NCI-H526 (cell line): ENCODE measurements at places on chromosomes 5 and 9.

DNA sequence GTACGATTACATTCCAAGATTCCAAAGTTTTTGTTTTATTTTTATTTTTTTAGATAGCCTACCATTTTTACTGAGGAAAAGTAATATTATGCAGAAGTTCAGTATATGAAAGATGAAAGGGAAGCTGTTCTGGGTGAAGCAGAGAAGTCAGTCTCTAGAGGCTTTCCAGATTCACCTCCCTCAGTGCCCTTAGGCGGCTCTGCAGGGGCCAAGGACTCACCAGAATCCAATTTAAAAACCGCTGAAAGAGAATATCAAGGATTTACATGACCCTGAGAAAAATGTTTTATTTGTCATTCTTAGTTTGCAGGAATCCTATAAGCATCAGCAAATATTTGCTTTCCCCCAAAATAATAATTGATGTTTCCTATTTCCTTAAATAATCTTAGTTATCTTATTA, 1084.6 kb upstream of the ARRDC3 start:
- DNase-seq = no peak

DNA sequence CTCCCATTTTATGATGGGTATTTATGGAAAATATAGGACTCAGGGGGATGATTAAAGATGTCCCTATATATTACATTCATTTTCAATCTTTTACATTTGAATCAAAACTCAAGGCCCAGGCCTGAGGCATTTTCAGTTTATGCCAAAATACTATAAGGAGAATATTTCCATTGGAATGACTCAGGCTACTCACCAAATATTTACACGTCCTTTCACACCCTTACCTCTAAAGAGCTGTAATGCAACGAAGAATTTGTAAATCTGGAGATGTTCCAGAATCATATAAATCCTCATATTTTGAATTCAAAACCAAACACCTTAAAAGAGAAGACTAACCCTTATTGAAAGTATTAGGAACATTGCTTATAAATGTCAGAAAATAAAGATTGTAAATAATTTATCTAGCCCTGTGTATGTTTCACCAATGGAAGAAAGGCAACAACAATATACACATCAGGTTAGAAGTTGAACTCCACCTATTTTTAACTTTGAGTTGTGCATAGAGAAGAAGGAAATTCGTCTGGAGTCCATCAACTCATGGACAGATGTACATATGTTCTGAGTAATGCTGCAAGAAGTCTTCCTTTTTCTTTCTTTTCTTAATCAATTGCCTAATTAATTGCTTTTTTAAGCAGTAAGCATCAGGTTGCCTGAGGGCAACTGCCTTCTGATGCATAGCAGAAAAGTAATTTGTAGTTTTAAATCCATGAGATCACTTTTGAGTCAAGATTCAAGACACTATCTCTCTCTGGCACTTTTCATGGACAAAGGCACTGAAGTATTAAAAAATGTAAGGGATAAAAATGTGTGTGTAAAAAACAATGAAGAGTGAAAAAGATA, 579.3 kb upstream of the RGMB start:
- no peak for DNase-seq

DNA sequence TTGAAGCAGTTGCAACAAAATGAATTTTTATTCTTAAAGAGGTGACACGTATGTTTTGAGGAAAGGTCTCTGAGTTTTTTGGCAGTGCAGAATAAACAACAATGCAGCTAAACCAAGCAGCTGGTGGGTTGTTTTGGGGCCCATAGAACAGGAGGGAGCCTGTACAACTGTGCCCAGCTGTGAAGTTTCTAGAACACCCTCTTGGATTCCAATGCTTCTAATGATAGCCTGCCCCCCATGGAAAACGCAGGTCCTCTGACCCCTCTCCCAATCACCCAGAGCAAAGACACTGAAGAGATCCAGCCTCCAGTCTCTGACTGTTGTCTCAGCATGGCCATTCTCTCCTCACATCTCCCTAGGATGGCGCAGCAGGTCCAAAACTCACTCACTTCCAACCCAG, 150.9 kb downstream of the MARCHF11 start:
- no peak for DNase-seq

GRCh38 chr5:164597293-164597900, 1092.0 kb downstream of the MAT2B start:
- DNase-seq = peak; percentile 43

DNA sequence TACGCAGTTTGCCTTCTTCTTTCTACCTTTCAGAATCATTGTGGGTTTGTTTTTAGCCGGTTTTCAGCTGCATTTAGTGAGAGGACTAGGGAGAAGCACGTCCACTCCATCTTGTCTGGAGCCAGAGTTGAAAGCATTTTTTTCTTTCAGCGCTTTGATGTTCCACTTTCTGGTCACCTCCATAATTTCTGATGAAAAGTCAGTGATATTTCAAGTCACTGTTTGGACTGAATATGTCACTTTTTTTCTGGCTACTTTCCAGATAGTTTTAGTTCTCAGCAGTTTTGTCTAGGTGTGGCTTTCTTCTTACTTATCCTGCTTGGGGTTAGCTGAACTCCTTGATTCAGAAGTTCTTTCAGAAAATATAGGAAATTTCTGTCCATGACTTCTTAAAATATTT, 123.9 kb upstream of the IER5L start:
- no peak for DNase-seq

DNA sequence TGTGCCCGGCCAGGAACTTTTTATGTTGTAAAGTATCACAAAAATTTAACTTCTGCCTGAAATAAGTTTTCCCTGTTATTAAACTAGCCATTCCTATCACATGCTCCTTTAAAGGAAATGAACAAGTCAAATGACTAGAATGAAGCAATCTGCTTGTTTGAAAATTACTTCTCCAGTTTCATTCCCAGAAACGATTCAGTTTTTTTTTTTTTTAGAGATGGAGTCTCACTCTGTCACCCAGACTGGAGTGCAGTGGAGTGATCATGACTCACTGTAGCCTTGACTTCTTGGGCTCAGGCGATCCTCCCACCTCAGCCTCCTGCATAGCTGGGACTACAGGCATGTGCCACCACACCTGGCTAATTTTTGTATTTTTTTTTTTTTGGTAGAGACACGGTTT, 13.3 kb upstream of the GNG10 start:
- no peak for DNase-seq

DNA sequence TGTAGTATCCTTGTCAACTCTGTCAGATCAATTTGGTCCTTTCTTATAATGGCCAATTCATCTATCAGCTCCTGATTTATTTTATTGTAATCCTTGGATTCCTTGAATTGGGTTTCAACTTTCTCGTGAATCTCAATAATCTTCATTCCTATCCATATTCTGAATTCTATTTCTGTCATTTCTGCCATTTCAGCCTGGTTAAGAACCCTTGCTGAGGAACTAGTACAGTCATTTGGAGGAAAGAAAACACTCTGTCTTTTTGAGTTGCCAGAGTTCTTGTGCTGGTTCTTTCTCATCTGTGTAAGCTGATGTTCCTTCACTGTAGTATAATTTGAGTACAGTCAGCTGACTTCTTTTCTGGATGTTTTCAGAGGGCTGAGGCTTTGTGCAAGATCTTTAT, 84.5 kb downstream of the CETN3 start:
- DNase-seq = no peak

- DNase-seq = no peak
Measured at GRCh38 chr9:123659358-123659757, 270.6 kb downstream of the DENND1A start.

GRCh38 chr9:124477211-124477647, 27.0 kb downstream of the ADGRD2 start:
- DNase-seq = peak; percentile 38

DNA sequence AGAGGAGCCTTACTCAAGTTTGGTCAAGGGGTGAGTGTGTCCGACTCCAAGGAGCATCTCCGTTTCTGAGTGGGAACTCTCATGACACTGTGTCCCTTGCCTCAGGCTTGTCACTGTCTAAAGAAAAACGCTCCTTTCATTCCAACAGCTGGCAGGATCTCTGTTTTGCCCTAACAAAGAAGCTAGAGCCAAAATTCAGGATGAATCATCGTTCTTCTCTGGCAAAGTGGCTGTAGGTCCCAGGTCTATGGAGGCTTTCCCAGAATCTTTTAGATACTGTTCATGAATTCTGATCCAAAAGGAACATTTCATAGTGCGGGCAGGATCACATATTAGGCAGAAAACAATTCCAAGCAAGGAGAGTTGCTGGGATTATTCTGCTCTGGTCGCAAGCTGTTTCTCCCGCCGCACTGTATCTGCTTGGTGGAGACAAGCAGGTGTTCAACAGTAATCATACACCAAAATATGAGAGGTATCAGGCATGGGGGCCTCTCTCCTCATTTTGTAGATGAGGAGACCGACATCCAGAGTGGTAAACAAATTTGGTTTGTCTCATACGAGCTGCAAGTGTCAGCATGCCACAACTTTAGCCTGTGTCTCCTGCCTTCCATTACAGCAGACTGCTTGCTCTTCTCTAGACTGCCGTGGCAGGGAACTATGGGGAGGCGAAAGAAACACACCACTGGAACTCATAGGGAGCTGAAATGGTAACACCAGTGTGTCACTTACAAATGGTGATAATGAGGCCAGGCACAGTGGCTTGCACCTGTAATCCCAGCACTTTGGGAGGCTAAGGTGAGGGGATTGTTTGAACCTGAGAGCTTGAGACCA, 72.6 kb downstream of the ENTREP1 start:
- no peak for DNase-seq

- no peak for DNase-seq
Measured at GRCh38 chr5:73950441-73950873, 324.5 kb downstream of the ARHGEF28 start.

DNA sequence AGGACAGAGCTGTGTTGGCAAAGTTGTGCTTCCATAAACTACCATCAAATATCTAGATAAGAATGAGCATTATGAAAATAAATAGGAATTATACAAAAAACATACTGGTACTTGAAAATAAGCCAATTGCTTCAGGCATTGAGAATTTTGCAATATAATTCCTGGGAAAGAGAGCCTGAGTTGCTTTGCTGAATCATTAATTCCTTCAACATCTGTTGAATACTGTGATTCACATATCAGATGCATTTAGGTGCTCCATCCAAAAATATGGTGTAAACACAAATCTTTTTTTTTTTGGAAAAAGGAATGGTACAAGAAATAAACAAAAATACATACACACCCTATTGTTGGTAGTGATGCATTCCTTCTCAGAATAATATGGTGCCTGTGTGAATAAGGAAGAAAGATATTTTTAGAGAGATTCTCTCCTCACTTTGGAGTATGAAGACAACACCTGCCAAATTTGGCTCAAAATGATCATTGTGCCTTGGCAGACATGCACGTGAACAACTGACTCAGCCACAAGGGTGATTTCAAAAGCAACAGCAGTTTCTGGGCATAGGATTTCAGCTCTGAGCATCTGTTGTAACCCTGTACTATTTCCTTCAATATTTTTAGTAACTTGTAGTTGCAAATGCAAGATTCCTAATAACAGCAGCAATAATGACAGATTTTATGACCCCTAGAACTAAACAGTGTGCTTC, 96.7 kb downstream of the CAVIN4 start:
- no peak for DNase-seq

DNA sequence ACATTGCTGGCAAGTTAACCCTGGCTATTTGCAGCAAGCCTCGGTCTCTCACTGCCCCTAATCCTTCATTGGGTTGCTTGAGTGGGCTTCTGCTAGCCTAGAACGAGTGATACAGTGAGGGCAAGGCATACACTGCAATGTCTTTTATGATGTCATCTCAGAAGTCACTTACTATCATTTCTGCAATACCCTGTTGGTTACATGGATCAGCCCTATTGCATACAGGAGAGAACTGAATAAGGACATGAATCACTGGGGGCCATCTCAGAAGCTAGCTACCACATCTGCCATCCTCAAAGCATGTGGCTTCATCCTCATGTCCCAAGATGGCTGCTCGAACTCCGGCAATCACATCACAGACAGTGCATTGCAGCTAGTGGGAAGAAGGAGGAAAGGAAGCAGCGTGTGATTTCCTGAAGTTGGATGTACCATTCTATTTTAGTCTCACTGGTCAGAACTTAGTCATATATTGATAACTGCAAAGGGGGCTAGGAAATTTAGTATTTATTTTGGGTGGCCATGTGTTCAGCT, 33.3 kb upstream of the CDKN2AIPNL start:
- DNase-seq = no peak

GRCh38 chr5:98768160-98768959, 5.1 kb upstream of the RGMB start:
- peak; percentile 57 for DNase-seq

DNA sequence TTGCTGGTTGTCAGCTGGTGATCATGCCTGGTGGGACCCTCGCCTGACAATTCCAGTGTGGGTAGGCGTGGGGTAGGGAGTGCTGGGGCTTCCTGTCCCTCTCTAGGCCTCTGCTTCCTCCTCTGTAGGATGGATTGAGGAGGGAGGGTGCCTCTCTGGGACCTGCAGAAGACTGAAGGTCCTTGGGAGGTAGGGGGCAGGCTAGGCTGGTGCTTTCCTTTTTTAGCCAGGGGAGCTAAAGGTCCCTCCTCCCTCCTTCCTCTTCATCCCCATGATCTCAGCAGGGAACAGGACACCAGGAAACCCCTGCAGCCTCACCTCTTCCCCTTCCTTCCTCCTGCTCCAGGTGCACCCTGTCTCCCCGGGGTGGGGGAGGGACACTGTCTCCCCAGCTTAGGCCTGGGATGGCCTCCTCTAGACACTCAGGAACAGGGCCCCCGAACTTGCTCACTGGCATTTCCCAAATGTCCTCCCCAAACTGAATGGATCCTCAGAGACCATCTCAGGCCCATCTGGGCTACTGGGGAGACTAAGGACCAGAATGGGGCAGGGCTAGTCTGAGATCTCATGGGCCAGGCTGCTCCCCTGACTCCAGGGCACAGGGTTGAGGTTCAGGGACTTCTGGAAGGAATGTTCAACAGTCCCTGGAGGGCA, 8.4 kb downstream of the SH2D3C start:
- no peak for DNase-seq

- DNase-seq = no peak
Measured at GRCh38 chr9:2634818-2635217, 13.2 kb downstream of the VLDLR start.

- no peak for DNase-seq
Measured at GRCh38 chr5:58505971-58506640, 14.9 kb downstream of the GAPT start.

DNA sequence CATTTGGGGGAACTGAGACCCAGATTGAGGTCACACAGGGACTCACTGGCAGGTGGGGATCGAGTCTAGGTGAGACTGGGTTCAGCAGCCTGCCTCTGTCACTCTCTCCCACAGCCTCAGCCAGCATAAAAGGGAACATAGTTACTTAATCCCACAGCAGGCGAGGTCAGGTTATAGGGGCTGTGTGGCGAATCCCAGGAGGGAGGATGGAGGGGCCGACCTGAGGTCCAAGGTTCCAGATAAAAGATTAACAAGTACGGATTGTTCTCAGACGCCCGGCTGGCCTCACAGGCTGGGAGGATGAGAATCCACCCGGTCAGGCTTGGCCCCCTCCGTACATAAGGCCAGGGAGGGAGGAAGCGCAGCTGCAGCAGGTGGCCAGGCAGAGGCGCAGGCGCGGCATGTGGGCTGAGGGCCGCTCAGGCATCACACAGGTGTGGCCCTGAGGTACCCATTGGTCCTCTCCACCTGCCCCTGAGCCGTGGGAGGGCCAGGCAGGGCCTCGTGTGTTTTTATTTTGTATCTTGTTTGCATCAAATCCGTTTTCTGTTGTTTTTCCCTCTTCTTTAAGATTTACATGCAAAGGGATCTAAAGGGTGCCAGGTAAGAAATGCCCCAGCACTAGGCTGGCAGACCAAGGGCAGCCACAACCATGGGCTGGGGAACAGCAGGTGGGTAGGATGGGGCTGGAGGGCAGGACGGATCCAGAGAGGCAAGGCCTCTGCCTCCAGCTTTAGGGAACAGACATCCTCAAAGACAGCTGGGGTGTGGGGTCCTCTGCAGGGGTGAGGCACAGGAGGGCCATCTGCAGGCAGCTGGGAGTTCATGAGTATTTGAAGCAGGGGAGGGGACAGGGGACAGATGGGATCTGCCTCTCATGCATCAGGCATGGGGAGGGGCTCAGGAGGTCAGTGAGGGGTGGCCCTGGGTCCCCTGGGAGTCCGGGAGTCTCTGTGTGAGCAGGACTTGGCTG, 3.6 kb downstream of the SUSD3 start:
- peak; percentile 56 for DNase-seq
